ENCODE measurements at places on chromosomes 4 and X. TPM values are rescaled to one million over a fixed set of nuclear protein-coding genes. Genes with fewer than 3 reads are reported as not detected.
A peak's percentile ranks its signal among the peaks of the same experiment; 100 is the strongest.

DNA sequence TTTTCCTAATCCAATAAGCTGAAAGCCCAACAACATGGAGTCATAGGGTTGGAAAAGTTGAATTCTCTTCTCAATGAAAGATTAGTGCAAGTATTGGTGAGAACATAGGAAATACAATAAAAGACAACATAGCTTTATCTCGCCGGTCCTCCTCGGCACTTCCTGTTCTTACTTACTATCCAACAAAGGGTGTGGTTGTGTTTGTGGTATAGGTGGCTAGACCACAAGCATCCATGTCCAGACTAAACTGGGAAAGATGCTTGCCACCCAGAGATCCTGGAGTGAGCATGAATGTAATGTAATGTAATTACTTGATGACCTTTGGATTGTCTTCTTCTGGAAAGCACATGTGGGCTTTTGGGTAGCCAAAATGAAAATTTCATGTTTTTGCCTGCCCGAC, 223.8 kb downstream of the CPE start:
- no peak for DNase-seq

DNA sequence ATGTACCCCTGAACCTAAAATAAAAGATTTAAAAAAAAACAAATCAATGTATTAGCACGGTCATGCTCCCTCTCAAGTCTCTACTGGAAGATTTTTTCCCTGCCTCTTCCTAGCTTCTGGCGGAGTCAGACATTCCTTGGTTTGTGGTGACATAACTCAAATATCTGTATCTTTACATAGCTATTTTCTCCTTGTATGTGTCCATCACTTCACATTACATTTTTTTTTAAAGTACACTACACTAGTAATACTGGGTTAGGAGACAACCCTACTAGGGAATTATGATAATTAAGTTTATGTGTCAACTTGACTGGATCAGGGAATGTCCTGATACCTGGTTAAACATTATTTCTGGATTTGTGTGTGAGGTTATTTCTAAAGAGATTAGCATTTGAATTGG, 1197.9 kb downstream of the TECRL start:
- DNase-seq: no peak

DNA sequence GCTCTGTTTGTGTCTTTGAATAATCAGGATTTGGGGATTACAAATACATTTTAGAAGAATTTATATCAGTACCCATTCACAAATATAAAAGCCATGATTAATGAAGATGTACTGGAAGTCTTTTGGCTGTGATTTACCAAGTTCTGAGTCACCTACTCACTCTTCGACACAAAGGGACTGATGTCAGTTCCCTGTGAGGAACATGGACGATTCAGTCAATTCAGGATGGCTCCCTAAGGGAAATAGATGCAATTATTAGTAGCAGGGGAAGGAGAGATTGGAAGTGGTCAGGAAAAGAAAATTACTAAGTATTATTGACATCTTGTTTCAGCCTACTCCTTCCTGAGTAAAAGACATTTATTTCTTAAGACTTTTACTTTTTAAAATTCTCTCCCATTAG, 550.7 kb upstream of the SLIT2 start:
- DNase-seq: no peak

DNA sequence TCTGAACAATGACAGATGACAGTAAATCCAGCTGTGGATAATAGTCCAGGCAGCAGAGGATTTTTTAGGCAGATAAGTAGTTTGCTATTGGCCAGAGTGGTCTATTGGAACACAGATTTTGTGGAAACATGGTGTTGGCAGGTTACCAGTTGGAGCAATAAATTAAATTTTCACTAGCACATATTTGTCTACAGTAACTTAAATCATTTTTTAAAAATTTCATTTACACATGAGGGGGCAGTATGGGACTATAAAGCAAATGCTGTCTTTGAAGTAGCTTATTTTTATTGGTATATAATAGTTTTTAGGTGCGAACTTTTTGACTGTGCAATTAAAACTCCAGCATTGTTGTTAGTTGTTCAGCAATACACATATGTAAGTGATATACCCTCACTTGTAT, 289.8 kb downstream of the ARHGAP10 start:
- no peak for DNase-seq

The RTL9 gene
- not detected for total RNA-seq

DNA sequence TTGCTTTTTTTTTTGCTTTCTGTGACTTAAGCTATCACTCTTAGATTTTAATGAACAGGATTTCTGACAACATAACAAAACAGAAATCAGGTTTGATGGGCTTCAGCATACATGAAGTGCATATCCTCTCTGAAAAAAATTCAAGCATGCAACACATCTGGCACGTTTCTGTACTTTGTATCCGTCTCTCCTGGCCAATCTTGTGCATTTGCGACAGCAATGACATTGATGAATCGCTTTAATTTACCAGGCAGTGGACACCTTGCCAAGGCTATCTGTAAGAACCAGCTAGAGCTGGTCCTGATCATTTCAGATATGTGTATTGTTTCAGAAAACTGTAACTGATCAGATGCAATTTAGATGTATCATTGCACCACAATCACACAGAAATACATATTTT, 93.3 kb downstream of the CCSER1 start:
- no peak for DNase-seq

The SCRG1 gene
- total RNA-seq: not detected

DNA sequence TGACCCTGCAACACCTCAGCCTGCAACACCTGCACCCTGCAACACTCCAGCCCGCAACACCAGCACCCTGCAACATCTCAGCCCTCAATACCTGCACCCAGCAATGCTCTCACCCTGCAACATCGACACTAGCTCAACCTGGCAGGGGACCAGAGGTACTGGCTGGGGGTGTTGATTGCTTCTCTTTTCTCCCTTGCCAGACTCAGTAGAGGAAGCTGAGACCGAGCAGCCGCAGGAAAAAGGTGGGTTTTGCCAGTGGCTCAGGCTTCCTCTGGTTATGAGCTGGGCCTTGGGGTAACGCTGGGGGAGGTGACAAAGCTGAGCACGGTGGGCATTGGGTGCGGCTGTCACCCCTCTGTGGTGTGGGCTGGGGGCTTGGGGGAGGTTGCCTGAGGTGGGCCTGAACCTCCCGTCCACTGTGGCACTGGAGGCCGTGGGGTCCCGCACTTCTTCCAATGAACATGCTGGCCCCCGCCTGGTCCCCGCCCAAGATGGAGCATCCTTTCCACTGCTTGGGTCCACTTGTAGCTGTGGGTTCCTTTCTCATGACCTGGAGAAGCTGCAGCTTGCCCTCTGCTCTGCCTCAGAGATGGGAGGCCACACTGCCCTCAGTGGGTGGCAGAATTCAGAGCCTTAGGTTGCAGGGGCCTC, 26.0 kb downstream of the SH3TC1 start:
- no peak for DNase-seq

- DNase-seq: peak; percentile 54
These were observed 413.2 kb downstream of the PPARGC1A start for GRCh38 chr4:23476515-23477090.

DNA sequence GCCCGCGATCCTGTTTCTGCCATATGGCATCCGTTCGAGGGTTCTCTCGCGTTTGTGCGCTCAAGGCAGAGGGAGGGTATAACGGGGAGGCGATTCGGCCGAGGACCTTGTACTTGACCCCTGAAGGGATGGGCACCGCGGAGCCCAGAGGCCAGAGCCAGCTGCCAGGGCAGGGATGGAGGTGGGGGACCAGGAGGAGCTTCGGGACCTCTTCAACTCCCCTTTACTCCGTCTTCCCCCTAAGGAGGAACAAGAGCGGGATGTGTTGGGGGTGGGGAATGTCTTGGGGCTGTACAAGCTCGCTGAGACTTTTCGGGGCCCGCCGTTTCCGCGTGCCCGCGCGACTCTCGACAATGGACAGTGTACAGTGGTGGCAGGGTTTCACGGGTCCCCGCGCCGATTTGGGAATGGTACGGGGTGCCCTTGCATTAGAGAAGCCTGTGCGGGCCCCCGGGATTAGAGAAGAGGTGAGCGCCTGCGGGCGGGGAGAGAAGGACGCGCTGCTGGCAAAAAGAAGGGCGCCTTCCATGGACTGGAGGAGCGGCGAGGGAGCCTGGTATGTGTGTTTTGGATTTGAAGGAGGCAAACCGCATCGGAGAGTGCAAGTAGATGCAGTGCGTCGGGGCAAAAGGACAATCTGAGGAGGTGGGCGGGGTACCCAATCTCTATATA, 760 bp downstream of the UGT8 start:
- peak; percentile 43 for DNase-seq

DNA sequence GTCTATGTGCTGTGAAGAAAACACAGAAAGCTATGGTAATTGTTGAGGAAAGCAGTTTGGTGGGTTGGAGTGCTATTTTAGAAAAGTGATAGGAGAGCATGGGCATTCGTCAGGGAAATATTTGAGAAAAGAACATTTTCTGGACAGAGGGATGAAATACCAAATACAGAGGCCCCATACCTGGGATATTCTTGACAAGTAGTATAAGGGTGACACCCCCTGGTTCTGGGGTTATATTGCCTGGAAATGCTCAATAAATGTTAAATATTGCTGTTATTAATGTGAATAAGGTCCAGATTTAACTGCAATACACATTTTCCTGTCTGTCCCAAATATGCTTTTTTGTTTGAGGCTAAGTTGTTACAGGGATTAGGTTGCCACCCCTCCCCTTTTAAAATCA, 42.9 kb downstream of the WWC2 start:
- DNase-seq: no peak

The ARSJ gene
- total RNA-seq: 13.3 TPM

- DNase-seq: no peak
These were observed 7.4 kb downstream of the LPAR4 start for GRCh38 chrX:78754917-78755316.

The XAGE1A gene
- total RNA-seq: not detected

GRCh38 chr4:81737865-81738559, 266.3 kb upstream of the RASGEF1B start:
- no peak for DNase-seq

GRCh38 chrX:115719171-115719570, 158.2 kb downstream of the PLS3 start:
- DNase-seq: no peak

DNA sequence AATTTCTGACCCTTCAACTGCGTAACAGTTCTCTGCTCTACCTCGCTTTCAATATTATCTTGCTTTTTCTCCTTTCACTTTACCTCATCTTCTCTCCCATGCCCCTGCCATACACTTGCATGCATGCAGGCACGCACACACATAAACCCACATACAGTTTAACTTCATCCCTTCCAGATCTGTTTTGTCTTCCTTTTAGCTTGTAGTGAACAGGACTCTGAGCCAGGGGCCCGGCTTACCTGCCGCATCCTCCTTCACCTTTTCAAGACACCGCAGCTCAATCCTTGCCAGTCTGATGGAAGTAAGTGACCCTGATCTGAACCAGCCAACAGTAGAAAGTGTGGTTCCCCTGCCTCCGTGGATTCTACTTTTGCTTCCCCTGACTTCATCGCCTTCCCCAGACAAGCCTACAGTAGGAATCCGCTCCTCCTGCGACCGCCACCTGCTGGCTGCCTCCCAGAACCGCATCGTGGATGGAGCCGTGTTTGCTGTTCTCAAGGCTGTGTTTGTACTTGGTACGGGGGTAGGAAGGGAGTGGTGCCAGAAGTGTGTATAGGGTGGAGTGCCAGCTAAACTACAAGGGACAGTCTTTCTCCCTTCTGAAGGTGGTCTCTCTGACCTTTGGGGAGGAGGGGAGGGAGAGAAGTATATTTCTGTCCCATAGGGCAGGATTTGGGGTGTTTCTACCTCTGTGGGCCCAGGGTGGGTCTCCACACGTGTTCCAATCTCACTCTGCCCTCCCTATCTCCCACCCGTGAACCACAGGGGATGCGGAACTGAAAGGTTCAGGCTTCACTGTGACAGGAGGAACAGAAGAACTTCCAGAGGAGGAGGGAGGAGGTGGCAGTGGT, 10.7 kb downstream of the MED12 start:
- DNase-seq: peak; percentile 73

The UPF3B gene
- total RNA-seq: 15.6 TPM

The REST gene
- total RNA-seq: 32.4 TPM

GRCh38 chr4:148089624-148090023, 352.6 kb downstream of the NR3C2 start:
- DNase-seq: no peak

GRCh38 chrX:71941776-71942175, 31.1 kb downstream of the NHSL2 start:
- no peak for DNase-seq

DNA sequence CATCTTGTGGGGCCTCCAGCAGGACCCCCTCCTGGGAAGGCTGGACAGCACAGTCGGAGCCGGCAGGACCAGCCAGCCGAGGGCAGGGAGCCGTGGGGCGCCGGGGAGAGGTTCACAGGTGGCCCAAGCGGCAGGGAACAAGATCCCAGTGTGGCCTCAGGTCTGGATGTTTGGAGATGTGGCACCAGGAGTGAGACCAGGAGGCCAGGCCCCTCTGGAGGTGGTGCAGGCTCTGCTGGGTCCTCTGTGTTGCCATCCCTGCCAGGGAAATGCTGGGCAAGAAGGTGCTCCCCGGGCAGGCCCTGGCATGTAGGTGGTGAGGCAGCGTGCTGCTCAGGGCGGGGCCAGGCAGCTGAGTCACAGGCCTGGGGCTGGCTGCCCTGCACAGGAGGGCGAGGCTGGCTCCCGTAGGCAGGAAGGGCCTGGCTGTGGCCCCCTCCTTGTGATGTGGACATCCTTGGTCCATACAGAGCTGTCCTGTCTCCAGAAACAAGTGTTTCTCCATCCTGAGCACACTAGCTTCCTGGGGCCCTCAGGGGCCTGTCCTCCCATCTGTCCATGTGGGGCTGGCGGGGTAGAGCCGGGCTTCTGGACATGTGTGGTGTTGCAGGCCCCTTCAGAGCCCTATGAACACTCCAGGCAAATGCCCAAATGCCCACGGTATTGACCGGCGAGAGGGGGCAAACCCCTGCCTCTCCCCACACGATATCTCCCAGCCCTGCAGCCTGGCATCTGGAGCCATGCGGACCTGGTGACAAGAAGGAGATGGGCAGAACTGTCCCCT, 4.8 kb upstream of the HGFAC start:
- DNase-seq: peak; percentile 78

The DKK2 gene
- not detected for total RNA-seq

- DNase-seq: no peak
These were observed 160.0 kb upstream of the SPRY1 start for GRCh38 chr4:123236606-123237005.

DNA sequence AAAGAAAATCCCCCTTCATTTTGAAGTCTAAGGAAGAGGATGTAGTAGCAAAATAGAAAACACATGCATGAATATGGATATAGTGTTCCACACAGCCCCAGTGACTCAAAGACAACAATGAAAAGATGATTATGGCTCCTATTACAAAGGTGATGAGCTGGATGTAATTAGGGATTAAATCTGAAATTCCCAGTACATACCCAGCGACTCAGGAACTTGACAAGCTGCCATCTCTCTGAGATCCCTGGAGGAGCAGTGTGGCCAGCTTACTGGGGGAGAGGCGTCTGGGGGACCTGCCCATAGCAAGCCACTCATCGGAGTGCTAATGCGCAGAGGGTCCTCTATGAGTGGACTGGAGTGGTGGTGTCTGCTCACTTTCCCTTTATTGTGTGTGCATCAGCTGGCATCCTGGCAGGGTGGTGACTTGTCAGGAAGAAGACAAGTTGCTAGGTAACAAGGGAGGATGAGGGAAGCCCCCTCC, 42.7 kb upstream of the MGST2 start:
- DNase-seq: no peak

The ABLIM2 gene
- total RNA-seq: 1.0 TPM

All from Calu3 (cell line).